Fibroblast of the aortic adventitia (primary cell): ENCODE measurements at places on chromosomes 12 and 14.

GRCh38 chr12:116053479-116054200 is 223.9 kb downstream of the MED13L start:
- DNase-seq: peak; percentile 98

- DNase-seq: no peak
Observed at GRCh38 chr14:67523764-67524633, 9.1 kb upstream of the PLEKHH1 start.

DNA sequence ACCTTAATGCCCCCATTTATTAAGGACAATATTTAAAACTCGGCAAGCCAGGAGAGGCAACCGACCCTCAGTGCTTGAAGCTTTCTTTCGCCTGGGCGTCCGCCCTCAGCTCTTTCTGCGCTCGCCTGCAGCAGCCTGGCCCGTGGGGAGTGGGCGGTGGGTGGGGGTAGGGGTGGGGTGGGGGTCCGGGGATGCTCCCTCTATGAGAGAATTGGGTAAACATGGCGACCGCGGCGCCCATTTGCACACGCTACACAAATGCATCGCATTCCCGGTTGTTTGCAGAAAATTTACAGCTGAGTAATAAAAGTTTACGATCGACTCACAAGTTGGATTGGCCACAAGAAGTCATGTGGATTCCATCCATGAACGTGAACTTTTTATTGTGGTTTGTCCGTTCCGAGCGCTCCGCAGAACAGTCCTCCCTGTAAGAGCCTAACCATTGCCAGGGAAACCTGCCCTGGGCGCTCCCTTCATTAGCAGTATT is 7.7 kb downstream of the HOXC8 start:
- DNase-seq: peak; percentile 42

DNA sequence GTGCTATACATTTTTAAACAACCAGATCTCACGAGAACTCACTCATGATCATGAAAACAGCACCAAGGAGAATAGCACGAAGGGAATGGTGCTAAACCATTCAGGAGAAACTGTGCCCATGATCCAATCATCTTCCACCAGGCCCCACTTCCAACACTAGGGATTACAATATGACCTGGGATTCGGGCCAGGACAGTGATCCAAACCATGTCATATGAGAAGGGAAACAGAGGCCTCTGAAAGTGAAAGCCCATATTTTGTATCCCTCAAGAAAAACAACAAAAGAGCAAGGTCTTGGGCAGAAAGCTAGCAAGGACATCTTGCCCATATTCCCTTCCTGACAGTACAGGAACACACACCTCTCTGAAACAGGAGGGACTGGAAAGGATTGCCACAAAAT is 163.9 kb upstream of the VASH1 start:
- peak; percentile 6 for DNase-seq

- DNase-seq: no peak
Observed at GRCh38 chr14:58918066-58918738, 270.3 kb upstream of the DAAM1 start.

- no peak for DNase-seq
Observed at GRCh38 chr12:47852096-47852571, 32.4 kb upstream of the HDAC7 start.

- DNase-seq: no peak
Observed at GRCh38 chr12:99119449-99119848, 474.4 kb downstream of the APAF1 start.

DNA sequence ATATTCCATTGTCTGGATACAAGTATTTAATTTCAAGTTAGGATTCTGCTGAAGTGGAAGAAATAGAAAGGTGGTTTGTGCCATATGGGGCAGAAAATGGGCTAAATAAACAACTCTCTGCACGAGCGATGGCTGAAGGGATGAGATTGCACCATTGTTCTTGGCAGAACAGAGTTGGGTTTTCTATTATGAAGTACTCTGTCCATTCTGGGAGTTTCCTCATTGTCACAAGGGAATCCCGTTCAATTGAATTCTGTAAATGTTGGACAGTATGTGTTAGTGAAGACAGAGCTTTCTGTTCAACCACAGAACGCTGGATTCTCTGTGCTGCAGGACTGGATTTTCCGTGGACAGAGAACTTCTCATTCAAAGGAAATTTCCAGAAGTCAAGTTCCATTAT is 345.5 kb upstream of the PRICKLE1 start:
- DNase-seq: no peak

GRCh38 chr12:66014818-66015217 is 115.7 kb downstream of the LLPH start:
- peak; percentile 71 for DNase-seq

DNA sequence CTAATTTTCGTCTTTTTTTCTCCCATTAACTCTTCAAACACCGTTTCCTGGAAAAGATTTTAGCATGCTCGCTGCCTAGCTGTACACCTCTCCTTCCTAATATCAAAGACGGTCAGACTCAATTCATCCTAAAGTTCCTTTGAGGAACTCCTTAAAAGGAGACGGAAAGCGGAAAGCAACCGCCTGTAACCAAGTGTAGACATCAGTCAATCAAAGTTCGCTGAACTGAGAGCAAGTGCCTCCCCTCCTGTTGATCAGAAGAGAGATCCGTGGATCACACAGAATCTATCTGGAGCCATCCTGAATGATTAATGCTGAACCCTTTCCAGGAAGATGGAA is 412 bp upstream of the TEP1 start:
- DNase-seq: no peak

DNA sequence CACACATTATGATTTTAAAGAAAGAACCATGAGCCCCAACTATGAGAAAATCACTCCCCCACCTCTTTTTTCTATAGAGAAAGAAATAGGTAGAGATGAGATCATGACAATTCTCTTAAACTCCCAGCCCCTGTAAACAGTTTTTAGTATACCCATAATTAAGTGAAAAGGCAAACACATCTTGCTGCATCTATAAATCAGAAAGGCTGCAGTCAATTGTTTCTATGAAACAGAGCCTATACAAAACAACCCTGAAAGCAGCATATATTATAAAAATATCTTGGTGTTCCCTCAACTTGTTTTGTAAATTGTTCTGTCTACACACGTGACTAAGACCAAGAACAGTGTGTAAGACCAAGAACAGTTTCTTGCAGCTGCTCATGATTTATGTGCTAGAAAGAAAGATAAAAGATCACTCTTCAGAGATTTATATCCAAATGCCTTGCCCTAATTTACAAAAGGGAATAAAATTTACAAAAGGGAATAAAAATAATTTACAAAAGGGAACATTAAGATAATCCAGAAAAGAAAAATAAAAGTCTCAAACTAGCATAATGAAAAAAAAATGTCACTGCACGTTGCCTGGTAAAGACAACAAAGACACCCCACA is 4.8 kb downstream of the KITLG start:
- no peak for DNase-seq

GRCh38 chr12:10372559-10372958 is 17.3 kb downstream of the KLRK1 start:
- DNase-seq: no peak

GRCh38 chr12:117377758-117378157 is 16.3 kb upstream of the NOS1 start:
- no peak for DNase-seq

DNA sequence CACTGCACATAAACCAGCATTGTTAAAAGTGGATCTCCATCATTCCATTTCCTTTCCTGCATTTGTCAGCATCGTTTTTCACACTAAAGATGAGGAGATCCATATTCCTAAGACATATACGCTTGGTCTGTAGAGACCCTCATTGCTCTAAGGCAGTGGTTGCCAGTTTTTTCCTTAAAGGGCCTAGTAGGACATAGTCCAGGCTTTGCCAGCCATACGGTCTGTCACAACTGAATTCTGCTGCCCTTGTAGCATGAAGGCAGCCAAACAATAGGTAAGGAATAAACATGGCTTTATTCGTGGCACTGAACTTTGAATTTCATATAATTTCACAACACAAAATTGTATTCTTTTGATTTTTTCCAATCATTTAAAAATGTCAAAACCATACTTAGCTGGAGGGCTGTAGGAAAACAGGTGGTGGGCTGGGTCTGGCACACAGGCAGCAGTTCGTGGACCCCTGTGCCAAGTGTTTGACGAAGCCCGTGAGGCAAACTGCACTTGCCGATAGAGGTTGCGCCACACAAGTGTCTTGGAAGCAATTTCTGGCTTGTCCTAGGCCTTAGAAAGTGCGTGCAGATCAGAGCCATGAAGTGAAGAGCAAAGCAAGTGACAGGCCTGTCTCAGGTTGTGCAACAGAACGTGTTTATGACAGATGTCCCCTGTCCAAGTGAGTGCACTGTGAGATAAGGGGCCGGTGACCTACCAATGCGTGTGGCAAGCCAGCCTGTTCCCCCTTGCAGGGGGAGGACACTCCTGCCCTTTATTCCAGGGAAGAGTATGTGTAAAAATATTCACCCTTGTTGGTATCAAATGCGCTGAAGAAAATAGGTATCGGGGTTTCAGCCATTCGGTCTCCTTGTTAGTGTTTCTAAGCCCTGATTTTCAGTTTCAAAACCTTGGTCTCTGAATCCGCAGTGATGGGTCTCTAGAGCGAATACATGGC is 916 bp upstream of the CHPT1 start:
- DNase-seq: peak; percentile 40

DNA sequence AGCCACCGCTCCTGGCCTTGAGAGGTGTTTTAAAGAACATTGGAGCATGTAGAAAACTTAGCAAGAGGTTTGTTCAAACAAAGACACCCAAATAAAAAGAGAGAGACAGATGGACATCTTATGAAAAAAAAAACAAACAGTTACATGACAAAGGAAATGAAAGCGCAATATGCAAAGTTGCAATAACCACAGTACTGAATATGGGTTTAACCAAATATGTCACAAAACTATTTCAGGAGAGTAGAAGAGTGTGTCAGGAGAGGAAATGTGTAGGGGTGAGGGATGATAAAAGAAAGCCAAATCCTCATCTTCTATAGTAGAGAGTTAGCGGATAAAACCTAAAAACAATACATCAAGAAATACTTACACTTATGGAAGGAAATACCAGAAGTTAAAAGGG is 98.4 kb downstream of the GTF2A1 start:
- no peak for DNase-seq

GRCh38 chr14:66039495-66039894 is 446.7 kb upstream of the CCDC196 start:
- no peak for DNase-seq

GRCh38 chr14:105093038-105093430 is 27.8 kb upstream of the GPR132 start:
- DNase-seq: peak; percentile 42

GRCh38 chr12:67280572-67280971 is 11.4 kb downstream of the CAND1 start:
- DNase-seq: no peak

- DNase-seq: no peak
Observed at GRCh38 chr14:83664389-83664788, 1865.6 kb upstream of the FLRT2 start.

DNA sequence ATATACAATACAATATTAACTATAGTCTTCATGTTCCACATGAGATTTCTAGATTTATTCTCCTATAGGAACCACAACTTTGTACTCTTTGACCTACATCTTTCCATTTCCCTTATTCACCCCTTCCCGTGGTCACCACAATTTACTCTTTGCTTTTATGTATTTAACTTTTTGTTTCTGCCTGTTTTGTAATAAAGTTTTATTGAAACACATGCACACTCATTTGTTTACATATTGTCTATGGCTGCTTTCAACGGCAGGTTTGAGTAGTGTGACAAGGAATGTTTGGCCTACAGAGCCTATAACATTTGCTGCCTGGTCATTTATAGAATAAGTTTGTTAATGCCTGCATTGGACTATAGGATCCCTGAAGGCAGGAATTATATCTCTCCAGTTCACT is 231.1 kb downstream of the CRADD start:
- DNase-seq: no peak

- DNase-seq: peak; percentile 63
Observed at GRCh38 chr12:26125400-26126339, 833 bp upstream of the BHLHE41 start.

DNA sequence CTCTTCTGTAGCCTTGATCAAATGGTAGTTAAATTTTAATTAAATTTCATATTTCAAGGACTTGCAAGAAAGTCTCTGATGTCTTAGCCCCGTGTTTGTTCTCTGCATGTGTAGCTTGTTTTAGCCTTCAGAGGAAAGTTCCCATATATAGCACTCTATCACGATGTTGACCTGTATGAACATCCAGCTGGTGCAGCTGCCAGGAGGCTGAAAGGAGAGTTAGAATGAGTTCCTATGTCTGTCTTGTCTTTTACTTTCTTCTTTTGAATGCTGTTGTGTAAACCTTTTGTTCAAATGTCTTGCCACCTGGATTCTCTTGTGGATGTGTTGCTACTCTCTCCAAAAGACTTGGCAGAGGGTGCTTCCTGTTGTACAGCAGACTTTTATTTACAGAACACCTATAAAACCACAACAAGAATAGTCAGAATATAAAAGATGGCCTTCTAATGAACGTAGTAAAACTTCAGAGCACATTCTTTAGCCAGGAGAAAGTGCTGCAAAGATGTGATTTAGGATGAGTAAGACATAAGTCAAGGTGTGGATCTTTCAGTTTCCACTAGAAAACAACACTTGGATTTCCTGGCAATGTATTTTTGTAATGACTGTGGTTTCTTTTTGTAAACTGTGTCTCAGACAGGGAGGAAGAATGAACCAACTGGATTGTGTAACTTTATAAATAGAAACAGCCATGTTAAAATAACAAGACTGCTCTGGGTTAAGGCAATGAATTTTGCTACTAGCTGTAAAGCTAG is 17.2 kb downstream of the NAV3 start:
- peak; percentile 90 for DNase-seq
